Eye (tissue), 1 donor: ENCODE measurements at places on chromosomes 3 and 15.

GRCh38 chr15:49855917-49856637 is 235.2 kb downstream of the DTWD1 start:
- no peak for DNase-seq

DNA sequence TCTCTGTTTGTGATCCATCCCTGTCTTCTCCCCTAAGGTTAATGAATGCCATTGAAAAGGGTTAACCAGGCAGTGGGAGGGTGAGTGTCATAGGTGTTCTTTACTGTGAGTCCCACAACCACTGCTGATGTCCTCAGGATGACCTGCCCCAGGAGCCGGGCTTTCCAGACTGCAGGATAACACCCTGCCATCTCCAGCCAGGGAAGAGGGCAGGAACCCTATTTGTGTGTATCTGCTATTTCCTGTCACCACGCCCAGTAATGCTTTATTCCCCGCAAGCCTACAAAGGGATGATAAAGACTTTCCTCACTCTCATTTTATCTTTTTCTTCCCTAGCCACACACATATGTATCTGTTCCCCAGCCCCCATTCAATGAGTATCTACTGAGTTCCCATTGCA is 15.6 kb upstream of the CTXND1 start:
- no peak for DNase-seq

GRCh38 chr3:8635631-8636030 is 9.0 kb downstream of the SSUH2 start:
- DNase-seq, result no peak

DNA sequence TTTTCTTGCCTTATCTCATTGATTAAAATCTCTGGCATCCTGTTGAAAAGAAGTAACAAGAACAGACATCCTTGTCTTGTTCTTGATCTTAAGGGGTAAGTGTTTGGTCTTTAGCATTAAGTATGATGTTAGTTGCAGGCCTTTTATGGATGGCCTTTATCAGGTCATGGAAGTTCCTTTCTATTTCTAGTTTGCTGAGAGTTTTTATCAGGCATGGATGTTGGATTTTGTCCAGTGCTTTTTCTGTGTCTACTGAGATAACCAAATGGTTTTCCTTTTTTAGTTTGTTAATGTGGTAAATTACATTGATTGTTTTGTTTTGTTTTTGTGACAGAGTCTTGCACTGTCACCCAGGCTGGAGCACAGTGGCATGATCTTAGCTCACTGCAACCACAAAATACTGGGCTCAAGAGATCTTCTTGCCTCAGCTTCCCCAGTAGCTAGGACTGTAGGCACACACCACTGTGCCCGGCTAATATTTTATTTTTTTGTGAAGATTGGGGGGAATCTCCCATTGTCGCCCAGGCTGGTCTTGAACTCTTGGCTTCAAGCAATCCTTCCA is 26.3 kb downstream of the MRAS start:
- no peak for DNase-seq

- DNase-seq, result no peak
Observed at GRCh38 chr3:70984776-70985482, 598.6 kb downstream of the FOXP1 start.

- DNase-seq, result peak; percentile 59
Observed at GRCh38 chr15:99909592-99910295, 176.5 kb upstream of the LYSMD4 start.

DNA sequence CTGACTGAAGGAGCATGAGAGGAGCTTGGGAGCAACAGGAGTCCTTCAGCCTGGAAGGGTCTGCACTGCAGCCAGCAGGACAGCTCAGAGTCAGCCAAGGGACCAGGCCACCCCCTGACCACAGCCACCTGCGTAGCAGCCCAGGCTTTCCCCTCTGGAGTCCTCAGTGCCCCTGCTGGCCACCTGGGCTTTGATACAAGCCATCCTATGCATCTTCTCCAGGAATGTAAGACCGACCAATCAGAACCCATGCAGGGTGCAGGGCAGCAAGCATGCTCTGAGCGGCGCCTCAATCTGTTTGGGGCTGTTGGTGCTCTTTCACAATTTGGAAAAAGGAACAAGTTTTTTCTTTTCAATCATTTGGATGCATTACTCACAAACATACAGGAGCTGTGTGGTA is 52.0 kb downstream of the DZIP1L start:
- no peak for DNase-seq

DNA sequence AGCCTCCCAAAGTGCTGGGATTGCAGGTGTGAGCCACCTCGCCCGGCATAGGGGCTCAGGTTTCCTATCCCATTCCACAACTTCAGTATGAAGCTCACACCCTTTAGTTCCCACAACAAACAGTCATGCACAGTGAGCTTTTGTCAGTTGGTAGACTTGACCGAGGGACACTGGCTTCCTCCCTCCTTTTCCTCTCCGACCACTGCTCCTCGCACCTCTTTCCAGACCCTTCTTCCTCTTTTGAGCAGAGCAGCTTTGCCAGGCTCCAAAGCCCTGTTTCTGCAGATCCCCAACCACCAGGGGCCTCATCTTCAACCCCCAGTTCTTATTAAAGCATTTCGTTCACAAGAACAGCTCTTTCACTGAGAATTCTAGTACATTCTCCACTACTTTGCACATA is 12.7 kb upstream of the CILP start:
- DNase-seq, result no peak

DNA sequence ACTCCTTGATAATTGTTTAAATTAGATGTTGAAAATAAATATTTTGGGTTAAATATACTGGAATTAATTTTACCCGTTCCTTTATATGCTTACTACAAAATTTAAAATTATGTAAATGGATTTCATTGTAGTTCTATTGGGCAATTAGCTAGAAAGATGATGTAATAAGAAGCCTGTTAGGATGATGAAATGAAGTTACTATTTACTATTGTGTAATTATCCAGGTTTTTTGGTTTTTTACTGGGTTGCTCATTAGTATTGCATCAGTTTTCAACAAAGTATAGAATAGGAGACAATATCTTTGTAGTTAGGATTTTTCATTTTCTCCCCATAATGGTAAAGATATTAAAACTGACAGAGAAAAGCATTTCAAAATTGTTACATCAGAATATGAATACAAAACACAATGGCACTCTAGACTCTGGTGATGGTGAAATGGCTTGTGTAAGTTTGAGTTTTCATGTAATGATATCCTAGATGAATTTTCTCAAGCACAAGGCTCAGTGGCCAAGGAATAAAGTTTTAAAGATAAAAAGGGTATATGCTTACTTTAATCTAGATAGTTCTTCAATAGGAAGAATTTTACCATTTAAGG is 222.0 kb downstream of the P3H2 start:
- DNase-seq, result no peak

DNA sequence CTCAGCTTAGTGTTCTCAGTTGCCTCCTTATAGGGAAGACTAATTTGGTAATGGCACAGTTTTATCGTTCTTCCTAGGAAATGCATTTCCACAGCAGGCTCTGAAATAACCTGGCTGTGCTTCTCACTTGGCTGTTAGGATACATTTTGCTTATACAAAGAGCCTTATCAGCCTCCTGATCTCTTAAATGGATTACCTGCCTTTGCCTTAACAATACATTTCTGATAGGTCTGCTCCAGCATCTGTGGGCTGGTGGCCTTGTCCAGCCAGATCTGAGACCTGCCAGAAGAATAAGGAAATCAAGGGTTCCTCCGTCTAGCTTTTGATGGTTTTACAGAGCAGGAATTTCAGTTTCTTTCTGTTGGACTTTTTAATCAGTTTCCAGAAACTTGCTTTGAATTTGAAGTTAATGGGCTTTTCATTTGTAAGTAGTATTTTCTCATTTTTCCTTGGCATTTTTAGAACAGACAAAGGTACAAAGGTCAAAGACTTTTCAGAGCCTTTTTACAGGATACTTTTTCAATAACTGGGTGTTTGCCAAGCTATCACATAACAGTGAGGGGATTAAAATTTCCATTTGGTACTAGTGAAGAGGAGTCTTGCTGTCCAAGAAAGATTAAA is 116.3 kb downstream of the AKAP13 start:
- no peak for DNase-seq

- no peak for DNase-seq
Observed at GRCh38 chr3:12462159-12462947, 21.9 kb upstream of the TSEN2 start.

DNA sequence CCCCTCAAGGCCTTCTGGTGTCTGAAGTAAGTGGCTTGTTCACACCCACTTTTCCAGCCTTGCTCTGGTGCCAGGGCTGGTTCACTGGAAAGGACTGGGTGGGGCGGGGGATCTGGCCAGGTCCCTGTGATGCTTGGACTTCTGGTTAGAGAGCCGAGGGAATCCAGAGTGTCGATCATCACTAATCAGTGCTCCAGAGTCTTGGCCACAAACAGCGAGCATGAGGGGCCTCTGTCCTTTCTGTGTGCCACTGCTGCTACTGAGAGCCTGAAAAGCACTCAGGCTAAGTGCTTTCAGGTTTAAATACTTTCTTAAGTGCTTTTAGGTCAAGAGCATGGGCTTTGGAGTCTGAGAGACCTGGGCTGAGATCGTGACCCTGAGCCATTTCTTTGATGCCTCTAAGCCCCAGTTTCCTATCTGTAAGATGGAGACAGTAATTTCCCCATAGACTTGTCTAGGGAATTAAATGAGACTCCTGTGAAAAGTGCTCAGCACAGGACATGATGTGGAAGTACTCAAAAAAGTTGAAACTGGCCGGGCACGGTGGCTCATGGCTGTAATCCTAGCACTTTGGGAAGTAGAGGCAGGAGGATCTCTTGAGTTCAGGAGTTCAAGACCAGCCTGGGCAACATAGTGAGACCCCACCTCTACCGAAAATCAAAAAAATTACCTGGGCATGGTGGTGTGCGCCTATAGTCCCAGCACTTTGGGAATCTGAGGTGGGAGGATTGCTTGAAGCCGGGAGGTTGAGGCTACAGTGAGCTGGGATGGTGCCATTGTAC is 53.8 kb upstream of the SEC22A start:
- DNase-seq, result no peak

DNA sequence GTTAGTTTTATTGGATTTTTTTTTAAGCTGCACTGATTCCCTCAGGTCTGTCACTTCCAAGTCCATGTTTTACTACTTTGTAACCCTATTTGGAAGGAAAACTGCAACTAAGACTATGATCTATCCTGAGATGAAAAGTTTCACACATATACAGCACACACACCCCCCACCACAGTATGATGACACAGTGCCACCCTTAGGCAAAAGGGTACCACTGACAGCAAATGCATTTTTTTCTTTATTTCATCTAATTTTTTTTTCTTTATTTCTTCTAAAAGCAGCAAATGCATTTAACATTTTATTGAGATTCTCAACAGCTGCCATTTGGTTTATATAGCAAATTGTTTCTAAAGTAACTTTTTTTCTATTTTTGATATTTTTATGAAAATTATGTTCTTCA is 21.2 kb downstream of the NGRN start:
- DNase-seq, result peak; percentile 39

GRCh38 chr15:39310633-39311032 is 270.2 kb upstream of the THBS1 start:
- no peak for DNase-seq

GRCh38 chr3:141746962-141747361 is 8.9 kb downstream of the RNF7 start:
- no peak for DNase-seq

- DNase-seq, result no peak
Observed at GRCh38 chr3:169420429-169420828, 243.1 kb downstream of the MECOM start.

DNA sequence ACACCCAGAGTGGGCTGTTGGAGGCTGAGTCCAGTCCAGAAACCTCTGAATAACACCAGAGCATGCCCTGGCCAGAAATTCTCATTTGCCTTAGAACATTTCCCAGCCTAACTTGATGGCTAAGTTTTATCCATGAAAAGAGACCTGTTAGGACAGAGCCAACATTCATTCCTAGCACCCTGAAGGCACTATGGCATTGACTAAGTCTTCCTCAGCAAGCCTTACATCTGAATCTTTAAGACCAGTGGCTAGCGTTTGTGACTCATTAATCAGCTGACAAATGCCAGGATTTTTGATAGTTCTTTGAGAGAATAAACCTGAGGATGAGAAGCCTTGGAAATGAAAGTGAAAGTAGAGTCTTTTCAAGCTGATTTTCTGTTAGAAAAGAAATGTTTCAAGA is 1087.1 kb upstream of the ALCAM start:
- no peak for DNase-seq
